ENCODE measurements at places on chromosomes 13 and 19.

DNA sequence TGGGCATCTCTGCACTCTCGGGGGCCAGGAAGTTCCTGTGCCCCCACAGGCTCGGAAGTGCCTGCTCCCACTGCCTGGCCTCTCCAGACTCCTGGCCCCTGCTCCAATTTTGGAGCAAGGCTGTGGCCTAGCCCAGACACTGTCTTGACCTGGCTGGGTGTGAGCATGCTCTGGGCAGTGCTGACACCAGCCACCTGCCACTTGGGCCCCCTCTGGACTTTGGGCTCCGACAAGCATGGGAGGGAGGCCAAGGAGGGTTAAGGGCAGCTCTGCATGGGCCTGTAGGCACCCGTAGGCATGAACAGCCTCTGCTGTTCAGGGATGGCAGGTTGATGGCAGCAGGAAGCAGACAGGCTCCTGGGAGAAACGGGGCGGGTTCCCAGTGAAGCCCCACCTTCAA, 26.0 kb upstream of the RBM26 start:
- no peak for DNase-seq

- DNase-seq = peak; percentile 64
Measured at GRCh38 chr13:43985422-43986072, 105.8 kb downstream of the LACC1 start.

- no peak for DNase-seq
Measured at GRCh38 chr13:45162194-45162593, 38.7 kb downstream of the KCTD4 start.

- no peak for DNase-seq
Measured at GRCh38 chr13:114286808-114287207, 5.4 kb downstream of the UPF3A start.

- DNase-seq = peak; percentile 59
Measured at GRCh38 chr13:87274209-87274819, 396.9 kb upstream of the SLITRK5 start.

DNA sequence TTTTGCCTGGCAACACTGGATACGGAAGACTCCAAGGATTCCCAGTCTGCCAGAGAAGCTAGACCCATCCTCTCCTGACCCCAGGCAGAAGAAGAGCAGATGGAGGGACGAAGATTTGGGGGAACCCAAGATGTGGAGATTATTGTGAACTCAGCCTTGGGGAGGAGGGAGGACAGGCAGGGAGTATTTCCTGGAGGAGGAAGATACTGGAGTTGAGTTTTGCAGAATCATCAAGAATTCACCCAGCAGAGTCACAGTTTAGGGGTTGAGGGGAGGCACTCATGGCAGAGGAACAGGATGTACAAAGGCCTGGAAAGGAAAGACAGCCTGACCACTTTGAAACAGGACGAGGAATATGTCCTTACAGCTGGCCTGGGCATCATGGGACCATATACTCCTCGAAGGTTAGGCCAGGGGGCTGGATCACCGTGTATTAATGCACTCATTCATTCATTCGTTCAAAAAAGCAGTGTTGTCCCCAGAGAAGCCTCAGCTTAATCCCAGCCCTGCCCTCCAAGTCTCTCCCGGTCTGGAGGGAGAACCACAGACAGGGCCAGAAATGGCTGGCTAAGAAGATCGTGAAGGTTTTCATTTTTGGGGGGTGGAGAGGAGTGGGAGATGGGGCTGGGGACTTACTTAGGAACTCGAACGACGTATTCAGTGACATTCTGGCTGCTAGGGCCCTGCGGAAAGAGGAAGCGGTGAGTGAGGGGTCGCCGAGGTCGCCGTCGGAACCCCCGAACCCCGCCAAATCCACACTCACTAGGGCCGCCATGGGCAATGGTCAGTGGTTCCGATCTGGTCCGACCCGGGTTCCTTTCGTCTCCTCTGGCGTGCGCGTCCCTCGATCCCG, 517 bp downstream of the GTF2F1 start:
- no peak for DNase-seq

- DNase-seq = no peak
Measured at GRCh38 chr13:25432691-25433090, 60.9 kb downstream of the ATP8A2 start.

DNA sequence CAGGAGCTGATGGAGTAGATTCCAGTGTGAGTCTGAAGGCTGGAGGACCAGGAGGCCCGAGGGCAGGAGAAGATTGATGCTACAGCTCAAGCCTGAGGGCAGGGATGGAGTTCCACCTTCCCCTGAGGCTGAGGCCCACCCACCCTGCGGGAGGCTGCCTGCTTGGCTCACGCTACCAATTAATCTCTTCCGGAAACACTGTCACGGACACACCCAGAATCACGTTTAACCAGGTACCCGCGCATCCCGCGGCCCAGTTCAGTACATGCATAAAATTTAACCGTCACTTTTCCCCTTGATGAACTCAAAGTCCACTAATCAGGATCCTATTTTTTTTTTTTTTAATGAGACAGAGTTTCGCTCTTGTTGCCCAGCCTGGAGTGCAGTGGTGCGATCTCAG, 5.2 kb upstream of the ZNF628 start:
- DNase-seq = no peak

- no peak for DNase-seq
Measured at GRCh38 chr13:90768116-90768515, 579.4 kb upstream of the MIR17HG start.
